Right renal cortex interstitium (tissue), 3 donors: ENCODE measurements at places on chromosomes 11 and 22.

- no peak for DNase-seq
Observed at GRCh38 chr22:20567993-20568417, 60.6 kb downstream of the MED15 start.

DNA sequence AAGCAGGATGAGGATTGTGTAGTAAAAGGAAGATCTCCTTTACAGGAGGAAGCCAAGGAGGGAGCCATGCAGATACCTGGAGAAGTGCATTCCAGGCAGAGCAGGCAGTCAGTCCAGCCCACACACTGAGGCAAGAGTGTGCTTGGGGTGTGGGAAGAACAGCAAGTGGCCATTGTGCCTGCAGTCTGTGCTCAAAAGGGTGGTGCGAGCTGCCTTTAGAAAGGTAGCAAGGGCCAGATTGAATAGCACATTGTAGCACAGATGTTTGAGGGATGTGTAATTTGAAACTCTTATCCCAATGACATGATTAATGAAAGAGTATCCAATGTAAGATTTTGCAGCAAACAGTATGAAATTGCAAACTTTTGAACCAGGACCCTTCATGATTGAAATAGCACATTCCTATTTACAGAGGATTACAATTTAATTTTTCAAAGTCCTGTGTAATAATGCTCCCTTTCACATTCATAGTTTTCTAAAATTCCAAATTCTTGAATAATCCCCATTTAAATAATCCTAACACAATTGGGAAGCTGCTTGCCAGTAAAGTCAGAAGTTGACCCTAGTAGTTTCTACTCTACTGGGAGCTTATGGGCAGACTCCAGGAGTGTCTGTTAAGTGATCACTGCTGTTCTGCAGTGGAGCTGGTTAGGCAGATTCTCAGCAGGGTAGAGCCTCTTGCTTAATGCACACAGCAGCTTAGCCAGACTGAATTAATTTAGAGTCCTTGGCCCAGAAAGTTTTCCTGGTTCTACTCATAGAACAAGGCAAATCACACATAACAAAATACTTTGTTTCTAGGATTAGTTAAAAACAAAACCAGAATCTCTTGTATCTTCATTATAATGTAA is 78.1 kb downstream of the CYB5R2 start:
- DNase-seq, result no peak

- no peak for DNase-seq
Observed at GRCh38 chr11:61828629-61829407, 718 bp downstream of the FADS2 start.

DNA sequence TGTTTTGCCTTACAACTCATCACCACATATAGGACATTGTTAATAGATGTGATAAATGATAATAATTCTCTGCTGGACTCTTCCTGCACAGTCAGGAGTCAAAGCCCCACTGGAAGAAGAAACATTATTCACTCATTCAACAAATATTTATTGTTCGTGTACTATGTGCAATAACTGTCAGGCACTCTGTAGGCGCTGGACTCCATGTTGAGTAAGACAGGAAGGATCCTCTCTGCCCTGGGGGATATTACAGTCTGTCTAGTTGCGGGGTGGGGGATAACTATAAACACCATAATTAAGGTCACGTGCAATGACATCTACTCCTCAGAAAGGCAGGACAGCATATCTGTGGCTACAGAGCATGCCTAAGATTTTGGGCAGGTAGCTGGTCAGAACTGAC is 281.1 kb downstream of the FAT3 start:
- no peak for DNase-seq

DNA sequence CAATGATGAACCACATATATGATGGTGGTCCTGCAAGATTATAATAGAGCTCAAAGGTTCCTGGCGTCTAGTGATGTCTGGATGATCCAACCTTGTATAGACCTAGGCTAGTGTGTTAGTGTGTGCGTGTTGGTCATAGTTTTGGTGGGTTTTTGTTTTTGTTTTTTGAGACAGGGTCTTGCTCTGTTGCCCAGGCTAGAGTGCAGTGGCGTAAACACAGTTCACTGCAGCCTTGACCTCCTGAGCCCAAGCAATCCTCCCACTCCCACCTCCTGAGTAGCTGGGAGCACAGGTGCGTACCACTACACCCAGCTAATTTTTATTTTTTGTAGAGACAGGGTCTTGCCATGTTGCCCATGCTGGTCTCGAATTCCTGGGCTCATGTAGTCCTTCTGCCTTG is 9.4 kb downstream of the CASTOR1 start:
- no peak for DNase-seq

DNA sequence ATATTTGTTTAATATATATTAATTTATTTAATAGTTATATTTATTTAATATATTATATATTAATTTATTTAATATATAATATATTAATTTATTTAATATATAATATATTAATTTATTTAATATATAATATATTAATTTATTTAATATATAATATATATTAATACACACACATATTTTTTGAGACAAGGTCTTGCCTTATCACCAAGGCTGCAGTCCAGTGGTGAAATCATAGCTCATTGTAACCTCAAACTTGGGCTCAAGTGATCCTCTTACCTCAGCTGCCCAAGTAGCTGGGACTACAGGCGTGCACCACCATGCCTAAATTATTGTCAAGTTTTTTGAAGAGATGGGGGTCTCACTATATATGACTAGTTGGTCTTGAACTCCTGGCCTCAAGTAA is 51.4 kb upstream of the DDI1 start:
- DNase-seq, result no peak

GRCh38 chr11:126146454-126147192 is 64.8 kb downstream of the RPUSD4 start:
- DNase-seq, result no peak

- no peak for DNase-seq
Observed at GRCh38 chr11:88553204-88553603, 215.7 kb upstream of the CTSC start.

DNA sequence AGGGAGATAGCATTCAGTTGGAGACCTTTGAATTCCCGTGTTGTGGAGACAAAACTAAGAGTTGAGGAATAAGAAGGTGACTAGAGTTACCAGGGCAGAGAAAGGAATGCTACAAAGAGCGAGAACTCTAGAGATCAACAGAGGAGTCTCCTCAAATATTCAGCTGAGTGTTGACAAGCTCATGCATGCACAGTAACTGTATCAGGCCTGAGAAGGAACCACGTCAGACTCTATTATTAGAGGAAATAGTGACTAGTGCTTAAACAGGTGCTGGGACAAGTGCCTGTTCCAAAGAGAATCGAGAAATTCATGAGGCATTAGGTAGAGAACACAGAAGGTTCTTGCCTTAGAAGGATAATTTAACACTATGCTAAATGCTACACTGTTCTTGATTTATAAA is 333.8 kb upstream of the CHORDC1 start:
- no peak for DNase-seq

DNA sequence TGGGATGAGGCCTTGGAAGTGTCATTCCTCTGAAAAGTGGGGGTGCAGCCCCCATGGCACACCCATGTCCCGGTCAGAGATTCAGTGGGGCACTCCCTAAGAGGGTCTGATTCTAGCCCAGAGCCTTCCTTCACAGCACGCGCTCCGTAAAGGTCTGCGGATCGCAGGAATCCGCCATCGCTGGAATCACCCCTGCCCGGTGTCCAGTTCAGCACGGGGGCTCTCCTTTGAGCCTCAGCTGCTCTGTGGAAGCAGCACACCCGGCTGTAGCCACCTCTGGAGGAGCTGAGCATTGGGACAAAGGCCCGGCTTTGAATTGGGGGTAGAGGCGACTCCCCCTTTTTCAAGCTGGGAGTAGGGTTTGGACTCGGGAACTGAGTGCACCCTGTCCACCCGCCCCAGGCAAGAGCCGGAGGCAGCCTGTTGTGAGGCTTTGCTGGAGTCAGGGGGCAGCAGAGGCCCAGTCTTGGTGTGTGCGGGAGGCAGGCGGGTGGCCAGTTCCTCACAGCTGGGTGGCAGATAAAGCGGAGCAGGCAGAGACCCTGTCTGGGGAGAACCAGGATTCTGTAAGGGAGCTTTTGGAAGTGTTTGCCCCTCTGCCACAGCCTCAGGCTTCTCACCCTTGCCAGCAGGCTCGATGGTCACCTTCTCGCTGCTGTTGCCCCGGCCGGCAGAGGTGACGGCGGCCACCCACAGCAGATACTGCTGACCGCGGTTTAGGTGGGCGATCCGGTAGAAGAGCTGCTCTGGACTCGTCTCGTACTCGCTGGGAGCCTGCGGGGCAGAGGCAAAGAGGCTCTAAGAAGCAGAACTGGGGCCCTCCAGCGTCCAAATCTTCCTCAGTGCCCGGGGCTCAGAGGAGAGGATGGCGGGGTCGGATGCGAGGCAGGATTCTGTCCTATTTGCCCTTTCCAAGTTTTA is 115.9 kb downstream of the CEP164 start:
- peak; percentile 29 for DNase-seq

- DNase-seq, result no peak
Observed at GRCh38 chr11:8527939-8528338, 66.1 kb downstream of the STK33 start.

- DNase-seq, result no peak
Observed at GRCh38 chr22:27152033-27152432, 494.6 kb downstream of the MIAT start.

DNA sequence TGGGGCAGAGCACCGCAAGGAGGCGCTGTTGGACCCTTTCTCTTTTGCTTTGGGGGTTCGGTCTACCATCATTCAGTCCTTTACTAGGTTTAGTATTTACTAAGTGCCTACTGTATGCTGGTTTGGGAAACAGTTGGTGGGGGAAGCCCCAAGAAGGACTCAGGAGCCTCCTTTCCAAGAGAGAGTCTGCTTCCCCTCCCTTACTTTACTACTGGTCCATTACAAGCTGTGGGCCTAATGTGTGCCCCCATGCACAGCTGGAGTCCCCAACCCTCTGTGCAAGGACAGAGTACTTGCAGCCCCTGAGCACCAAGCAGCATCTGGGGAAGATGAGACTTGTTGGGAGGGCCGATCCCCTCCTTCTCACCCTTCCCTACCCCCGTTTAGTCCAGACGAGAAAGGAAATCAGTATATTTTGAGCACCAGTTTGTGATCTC is 876 bp upstream of the UBE2L6 start:
- peak; percentile 75 for DNase-seq

DNA sequence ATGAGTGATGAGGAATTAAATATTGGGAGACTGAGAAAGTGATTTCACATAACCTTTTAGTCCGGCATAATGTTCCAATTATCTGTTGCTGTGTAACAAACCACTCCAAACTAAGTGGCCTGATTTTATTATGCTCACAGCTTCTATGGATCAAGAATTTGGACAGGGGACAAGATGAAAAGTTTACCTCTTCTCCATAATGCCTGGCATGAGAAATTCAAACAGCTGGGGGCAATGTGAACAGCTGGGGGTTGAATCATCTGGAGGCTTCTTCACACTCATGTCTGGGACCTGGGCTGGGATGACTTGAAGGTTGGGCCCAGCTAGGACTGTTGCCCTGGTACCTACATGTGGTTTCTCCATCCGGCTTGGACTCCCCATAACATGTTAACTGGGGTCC is 99.4 kb upstream of the DRD2 start:
- no peak for DNase-seq

DNA sequence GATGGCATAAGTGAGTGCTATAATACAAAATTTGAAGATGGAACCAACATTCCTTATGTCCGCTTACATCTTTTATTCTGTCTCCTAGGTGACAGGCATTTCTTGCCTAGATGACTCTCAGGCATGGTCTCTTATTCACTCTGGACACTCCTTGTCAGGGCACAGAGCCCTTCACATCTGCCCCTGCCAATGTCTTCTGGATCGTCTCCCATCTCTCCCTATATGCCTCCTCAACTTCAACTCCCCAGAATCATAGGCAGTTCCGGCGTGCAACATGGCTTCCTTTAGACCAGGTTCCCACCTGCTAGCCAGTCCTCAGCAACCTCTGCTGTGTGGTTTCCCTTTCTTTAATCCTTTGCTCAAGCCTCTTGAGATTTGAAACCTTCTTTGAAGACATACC is 300.9 kb downstream of the TENM4 start:
- DNase-seq, result no peak

GRCh38 chr22:35155403-35156025 is 89.6 kb downstream of the ISX start:
- no peak for DNase-seq

DNA sequence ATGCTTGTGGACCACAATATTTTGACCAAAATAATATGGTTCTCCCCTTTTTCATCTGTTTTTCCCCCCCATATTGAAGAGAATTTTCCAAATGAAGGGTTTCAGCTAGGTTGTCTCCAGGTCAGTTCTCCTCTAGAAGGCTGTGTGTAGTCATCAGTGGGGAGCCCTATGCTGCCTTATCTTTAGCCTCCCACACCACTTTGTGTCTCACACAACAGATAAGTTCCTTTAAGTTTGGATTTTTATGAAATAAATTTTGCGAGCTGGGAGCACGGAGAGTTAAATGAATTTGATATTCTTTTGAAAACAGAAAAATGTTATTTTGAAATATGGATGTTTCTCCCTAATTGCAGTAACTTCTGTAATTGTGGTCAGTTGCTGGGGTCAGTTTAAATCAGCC is 28.9 kb downstream of the PAX6 start:
- no peak for DNase-seq

DNA sequence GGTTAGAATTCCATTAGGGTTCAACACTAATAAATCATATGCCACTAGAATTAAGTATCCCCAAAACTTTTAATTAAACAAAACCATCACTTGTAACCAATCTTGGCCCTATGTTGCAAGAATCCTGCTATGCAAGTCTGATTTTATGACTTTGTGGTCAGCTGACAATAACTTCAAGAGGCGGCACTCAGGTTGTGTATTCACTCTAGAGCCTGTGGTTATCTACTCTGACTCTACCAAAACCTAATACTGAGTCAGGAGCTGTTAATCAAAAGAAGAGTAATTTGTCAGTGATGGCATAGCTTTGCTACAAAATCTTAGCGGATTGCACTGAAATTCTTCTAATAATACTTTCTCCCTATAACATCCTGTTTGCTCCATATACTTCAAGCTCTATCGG is 253.7 kb downstream of the AASDHPPT start:
- DNase-seq, result no peak

- DNase-seq, result no peak
Observed at GRCh38 chr11:134921938-134922337, 509.9 kb upstream of the B3GAT1 start.

GRCh38 chr22:32723643-32724042 is 77.9 kb upstream of the TIMP3 start:
- no peak for DNase-seq

DNA sequence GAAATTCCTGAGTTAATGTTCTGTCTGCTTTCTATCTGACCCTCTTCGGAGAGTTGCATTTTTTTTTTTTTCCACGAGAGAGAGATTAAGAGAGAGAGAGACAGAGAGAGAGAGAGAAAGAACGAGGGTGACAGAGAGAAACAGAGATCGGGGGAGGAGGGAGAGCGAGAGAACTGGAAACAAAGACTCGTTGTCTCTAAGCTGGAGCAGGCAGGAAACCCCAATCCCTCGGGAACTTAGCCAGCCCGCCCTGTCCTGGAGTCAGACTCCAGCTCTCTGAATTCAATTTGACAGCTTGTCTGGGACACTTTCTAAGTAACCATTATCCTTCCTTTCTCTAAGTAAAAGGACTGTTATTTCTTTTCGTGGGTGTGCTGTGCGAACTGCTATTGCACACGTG is 76.9 kb downstream of the KCNJ1 start:
- DNase-seq, result no peak
